Activated T-helper 1 cell treated with anti-CD3 and anti-CD28 coated beads, Interleukin-12 subunit alpha, Interleukin-12 subunit beta, Interleukin-2, Interleukin-4 antibody, amounts not matched to agents 30 ng/mL and 10 ng/mL and 1 ng/mL, durations not matched to agents 14 hours and 24 hours and 36 hours (primary cell): ENCODE measurements at places on chromosomes 5 and 9.

DNA sequence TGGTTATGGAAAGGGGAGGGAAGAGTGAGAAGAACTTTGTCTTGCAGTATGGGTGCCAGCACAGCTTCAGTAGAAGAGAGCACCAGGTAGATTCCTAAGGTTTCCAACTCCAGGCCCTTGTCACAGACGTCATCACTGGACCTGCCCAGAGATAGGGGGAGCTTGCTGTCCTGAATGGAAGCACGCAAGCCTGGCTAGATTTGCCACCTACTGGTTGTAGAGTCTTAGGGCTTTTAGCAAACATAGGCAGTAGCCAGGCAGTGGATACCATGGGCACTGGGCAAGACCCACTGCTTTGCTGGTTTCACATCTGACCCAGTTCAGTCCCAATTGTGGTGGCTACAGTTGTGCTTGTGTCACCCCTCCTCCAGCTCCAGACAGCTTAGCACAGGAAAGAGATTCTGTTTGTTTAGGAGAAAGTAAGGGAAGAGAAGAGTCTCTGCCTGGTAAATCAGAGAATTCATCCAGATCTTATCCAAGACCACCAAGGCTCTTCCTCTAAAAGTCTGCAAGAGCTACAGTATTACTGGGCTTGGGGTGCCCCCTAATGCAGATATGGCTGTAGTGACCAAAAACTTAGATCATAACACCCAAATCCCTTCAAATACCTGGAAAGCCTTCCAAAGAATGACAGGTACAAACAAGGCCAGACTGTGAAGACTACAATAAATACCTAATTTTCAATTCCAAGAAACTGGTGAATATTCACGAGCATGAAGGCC, 158.9 kb downstream of the HINT1 start:
- no peak for DNase-seq

- peak; percentile 21 for DNase-seq
Observed at GRCh38 chr5:95620870-95621838, 1.3 kb downstream of the GPR150 start.

- no peak for DNase-seq
Observed at GRCh38 chr9:72352911-72353388, 12.1 kb downstream of the ZFAND5 start.

DNA sequence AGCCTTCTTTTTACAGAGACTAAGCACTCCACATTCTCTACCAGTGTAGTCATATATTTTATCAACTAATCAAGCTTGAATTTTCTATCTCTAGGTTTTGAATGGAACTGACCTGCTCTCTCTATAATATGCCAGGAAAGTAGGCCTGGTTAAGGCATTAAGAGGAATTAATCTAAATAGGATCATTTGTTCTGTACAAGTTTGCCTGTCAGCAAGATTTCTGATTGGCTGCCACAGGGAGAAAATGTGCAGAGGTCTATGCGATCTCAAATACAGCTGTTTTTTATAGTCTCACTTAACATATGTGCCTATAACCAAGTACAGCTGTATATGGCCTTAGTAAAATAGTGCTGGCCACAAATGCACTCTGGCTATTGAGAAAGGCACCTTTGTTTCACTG, 418.8 kb downstream of the KDM4C start:
- DNase-seq, result no peak

DNA sequence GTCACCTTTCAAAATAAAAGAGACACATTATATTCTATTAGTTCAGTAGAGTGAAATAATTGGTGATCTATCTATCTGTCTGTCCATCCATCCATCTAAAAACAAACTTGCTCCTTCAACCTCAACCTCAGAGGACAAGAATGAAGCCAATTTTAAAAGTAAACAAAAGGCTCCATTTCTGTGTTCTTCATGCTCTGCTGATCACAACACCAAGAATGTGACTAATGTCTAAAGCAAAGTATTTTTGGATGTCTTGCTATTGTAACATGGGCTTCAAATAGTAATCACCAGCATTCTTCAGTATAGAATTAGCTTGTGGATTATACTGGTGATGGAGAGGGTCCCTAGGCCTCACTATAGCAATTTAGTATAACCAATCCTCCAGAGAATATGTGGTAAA, 1304.4 kb downstream of the MAT2B start:
- no peak for DNase-seq

GRCh38 chr5:117318528-117318927, 743.9 kb upstream of the SEMA6A start:
- DNase-seq, result no peak

GRCh38 chr9:116419181-116419580, 265.6 kb downstream of the PAPPA start:
- DNase-seq, result no peak

DNA sequence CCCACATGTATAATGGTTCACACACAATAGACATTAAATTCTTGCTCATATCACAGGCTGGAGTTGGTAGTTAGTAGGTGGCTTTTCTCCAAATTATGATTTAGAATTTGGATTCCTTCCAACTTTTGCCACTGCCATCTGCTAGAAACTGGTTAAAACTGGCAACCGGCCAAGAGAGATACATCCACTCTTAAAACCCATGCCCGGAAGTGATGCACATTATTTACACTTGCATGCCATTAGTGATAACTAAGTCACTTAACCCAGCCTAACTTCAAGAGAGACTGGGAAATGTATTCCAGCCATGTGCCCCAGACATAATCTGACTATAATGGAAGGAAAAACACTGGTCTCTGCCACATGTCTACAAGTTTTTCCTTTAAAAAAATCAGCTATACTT, 395.7 kb upstream of the SEMA6A start:
- DNase-seq, result no peak
